GM12878 (cell line): ENCODE measurements at places on chromosomes 11 and 22. TPM values are rescaled to one million over a fixed set of nuclear protein-coding genes. Genes with fewer than 3 reads are reported as not detected.

GRCh38 chr11:127063241-127063640 lies 62.7 kb upstream of the KIRREL3 start:
- no peak for DNase-seq

GRCh38 chr22:24543679-24544243 lies 11.2 kb downstream of the GUCD1 start:
- no peak for DNase-seq

- no peak for DNase-seq
These were observed 93.2 kb upstream of the OR4B1 start for GRCh38 chr11:48123254-48123875.

DNA sequence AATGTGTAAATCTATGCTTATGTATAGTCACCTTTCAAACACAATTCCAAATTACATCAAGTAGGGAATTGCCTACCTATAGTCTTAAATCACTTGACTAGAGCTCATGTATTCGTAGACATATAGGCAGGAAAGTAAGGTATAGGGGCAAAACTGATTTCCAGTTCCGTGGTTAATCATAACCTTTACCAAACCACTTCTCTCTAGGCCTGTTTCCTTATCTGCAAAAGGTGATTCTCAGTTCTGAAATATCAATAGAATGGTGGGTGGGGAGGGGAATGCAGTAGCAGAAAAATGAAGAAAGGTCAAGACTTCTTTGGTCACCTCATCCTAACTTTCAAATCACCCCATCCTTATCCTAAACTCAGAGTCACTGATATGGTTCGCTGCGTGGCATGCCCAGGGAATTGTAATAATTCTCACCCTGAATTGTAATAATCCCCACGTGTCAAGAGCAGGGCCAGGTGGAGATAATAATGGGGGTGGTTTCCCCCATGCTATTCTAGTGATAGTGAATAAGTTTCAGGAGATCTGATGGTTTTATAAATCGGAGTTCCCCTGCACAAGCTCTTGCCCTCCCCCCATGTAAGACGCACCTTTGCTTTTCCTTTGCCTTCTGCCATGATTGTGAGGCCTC lies 1.9 kb upstream of the ANO5 start:
- DNase-seq = peak; percentile 19

DNA sequence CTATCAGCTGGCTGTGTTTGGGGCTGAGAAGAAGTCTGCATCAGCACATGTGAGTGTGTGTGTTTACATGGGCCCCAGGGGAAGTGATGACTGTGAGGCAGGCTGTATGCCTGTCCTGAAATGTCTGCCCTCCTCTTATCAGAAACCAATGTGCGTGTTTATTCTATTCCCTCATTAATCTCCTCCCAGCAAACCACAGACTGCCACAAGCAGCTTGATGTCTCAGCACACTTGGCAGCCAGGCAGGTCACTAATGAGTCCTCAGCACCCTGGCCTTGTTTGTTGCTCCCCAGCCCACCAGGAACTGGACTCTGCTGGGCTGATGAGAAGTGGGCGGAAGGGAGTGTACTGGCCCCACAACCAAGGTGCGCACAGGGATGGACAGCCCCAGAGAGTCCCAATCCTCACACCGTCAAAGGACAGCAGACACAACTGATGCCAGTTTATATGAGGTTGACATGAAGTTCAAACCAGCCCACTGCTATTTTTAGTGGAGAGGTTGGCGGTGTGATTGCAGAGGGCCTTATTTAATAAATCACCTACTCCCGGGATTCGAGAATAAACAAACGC lies 225.8 kb downstream of the ETS1 start:
- DNase-seq = no peak

Gene ASCL2
- not detected in 2 replicates for polyA plus RNA-seq
